ENCODE measurements at places on chromosomes 1 and 21.

DNA sequence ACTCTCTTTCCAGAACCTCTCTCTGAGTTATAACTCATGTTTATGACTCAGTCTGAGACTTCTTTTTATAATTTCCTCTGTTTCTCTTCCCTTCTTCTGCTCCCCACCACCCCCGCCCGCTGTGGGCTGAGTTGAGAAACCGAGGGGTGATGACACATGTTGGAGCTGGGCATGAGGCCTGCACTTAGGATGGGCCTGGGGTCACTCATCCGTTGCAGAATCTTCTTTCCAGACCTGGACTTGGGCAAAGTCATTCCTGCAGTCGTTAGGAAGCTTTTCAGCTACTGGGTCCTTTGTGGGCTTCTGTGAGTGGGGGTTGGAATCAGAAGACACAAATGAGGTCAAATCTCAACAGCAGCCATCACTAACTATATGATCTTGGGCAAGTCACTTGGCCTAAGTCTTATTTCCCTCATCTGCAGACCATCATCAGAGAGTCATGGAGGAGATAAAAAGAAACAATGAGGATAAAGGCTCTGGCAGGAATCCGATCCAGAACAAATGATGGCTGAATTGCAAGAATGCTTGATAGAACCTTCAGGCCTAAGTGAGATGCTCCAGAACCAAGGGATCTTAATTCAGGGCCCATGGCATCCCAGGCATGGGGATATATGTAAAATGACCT, 53.4 kb downstream of the RPS6KA1 start:
- DNase-seq: no peak

DNA sequence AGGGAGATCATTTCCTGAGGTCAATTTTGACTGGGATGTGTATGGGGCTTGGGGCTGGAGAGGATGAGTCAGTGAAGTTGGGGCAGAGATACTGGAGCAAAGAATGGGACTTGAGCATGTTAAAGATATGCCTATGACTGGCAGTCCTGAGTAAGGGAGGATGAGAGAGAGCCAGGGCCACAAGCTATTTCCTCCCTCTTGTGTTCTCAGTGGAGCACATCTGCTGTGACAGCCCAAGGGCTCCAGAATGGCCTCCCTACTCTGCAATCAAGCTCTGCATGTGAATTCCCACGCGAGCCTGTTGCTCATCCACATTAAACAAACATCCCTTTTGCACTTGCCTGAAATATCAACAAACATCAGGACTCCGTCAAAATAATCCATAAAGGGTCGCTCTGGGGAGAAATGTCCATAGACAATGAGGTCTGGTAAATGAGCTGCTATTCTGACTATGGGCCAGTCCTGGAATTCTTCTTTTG, 9.2 kb downstream of the ADCY10 start:
- DNase-seq: no peak

DNA sequence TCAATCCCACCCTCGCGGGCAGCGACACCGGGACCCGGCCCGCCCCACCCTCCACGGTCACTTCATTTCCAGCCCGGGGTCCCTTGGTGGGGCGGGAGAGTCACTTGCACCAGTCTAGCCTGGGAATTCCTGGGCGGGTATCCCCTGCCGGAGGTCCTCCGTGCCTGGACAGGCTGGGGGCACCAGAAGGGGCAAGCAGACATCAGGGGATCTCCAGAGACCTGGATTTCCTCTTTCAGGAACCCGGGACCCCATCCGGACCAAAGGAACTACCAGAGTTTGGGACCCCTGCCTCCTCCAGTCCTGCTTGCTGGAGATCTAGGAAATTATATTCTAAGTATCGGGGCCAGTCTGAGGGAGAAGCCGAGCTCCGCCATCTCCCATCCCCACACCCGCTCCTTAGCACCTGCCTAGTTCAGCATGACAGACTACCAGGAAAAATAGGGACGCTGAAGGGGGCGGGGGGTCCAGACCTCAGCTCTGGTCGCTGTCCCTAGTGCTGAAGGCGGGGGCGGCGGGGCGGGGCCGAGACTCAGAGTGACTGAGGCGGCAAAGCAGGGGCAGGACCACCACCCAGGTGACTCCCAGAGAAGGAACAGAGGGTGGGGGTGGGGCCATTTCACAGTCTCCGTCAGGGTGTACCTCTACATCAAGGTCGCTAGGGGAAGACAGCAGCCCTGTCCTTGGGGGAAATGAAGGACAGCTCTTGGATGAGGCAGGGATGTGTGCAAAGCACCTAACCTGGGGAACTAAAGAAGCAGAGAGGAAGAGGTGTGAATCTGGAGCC, 832 bp downstream of the HCN3 start:
- peak; percentile 57 for DNase-seq

GRCh38 chr1:165527251-165528007, 16.4 kb upstream of the LRRC52 start:
- DNase-seq: no peak

DNA sequence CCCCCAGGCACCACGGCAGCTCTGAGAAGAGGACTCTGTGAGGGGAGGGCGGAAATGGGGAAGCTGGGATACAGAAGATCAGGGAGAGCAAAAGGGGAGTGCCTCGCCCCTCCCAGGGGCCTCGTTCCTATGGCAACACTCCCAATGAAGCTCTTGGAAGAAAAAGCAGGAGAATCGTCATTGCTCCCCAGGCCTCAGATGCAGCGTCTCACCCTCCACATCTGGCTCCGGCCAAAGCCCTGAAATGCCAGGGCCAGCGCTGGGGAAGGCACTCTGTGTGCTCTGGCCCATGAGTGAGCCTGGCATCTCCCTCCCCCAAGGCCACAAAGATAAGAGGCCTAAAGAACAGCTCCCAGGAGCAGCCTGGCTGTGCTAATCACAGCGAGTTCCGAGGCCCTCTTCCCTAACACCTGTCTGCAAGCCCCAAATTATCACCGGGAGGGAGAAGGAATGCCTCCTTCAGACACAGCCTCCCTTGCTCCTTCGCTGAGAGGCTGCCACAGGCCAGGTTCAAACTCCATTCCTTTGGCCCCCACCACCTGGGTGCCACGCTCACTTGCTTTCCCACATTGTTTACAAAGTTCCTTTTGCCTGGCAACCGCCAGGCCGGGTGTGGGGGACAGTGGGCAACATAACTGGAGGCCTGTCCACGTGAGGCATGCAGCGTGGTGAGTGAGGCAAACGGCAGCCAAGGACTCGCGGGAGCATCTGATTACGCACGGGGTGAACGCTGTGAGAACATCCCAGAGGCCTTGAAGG, 27.8 kb downstream of the ECE1 start:
- DNase-seq: no peak

DNA sequence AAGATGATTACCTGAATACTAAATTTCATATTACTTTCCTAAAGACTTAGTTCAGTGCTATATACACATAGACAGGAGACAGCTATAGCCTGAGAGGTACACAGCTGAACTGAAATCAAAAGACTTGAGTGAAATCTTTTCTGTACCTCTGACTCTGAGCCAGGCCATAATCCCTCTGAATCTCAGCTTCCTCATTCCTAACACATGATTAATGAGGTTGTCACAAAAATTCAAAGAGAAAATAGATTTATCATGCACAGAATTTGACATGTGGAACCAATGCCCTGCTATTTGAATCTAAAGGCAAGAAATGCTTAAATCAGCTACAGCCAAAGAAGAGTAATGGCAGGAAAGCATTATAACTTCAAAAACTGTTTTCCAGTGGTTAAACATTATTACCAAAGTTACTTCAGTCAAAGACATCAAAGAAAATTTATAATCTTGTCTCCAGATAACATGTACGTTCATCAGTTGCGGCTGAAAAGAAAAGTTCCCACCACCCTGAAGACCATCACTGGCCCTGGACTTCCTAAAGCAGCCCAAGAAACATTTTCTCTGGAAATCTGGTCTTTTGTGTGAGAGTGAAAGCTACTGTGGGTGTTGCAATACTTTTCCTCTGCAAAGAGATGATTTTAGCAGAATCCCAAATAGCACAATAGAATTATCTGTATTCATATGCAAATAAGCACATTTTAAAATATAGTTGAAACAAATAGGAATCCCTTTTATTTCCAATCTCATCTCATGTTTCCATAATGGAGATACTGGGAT, 13.8 kb upstream of the ATP1A1 start:
- no peak for DNase-seq

- DNase-seq: no peak
Measured at GRCh38 chr1:197247465-197247864, 20.6 kb upstream of the CRB1 start.

- no peak for DNase-seq
Measured at GRCh38 chr1:213605732-213606131, 382.0 kb upstream of the PROX1 start.

- no peak for DNase-seq
Measured at GRCh38 chr1:245177071-245177900, 22.5 kb downstream of the KIF26B start.

DNA sequence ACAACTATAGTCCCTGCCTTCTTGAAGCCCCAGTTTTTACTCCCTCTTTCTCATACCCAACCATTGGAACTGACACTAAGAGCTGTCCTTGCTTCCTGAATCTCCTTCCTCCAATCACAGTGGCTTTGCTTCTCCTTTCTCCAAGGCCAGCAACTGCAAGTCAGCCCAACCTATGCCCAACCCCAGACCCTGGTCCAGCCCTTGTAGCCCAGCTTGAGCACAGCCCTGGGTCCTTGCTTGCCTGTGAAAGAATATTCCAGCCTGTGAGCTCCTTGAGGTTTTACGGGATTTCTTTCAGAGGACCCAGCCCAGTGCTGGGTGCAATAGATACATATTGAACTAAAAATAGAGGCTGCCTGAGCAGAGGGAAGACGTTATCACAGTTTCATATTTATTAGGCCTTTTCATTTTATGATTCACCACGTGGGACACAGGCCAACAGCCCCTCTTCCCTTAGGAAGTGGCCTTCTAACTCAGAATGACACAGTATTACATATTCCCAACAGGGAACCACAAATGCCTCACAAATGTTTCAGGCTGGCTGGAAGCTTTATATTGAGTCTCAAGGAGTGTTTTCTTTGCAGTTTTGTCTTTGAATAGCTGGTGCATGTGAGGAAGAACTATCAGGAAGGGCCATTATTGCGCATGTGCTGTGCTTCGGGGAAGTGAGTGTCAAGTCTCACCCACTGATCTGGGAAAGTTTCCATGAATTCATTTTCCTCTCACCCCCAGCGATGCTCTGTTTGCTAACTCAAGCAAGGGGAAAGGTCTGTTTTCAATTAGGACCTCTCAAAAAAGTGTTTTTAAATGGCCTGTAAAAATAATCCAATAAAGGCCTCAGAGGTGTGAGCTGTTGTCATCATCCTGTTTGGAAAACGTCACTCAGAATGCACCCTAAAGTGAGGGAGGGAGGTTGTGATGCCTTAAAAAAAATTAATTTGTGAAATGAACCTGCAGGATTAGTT, 92.3 kb upstream of the NFIA start:
- DNase-seq: no peak

DNA sequence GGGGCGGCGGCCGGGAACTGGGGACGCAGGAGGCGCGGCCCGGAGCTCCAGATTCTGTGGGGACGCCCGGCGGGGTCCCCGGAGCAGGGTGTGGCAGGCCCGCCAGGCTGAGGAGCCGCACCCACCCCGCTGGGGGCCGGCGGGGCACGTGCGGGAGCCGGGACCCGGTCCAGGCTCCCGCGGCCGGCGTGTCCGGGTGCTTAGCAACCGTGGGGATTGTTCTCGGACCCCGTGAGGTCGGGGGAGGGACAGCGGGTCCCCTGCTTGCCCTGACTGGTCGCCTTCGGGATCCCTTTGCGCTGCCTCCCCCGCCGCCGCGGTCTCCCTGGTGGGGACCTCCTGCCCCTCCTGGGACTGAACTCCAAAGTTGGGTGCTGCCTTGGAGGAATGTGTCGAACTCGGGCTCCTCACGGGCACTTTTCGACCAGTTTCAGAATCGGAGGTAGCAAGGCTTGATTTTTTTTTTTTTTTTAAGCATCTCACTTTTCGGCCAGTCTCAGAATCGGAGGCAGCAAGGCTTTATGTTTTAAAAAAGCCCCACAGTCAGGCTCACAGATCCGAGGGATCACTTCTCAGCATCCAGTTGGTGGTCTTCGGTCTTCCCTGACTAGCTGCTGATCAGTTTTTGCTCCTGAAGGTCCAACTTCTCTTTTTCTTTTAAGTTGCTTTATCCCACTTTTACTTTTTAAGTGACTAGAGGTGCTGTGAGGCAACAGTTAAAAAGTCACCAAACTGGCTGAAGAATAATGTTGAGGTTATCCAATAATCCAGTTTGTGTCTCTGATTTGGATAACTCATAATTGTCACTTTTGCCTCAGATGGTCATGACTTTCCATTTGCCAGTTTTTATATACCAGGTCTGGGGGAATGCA, 648 bp downstream of the FAM76A start:
- peak; percentile 7 for DNase-seq

DNA sequence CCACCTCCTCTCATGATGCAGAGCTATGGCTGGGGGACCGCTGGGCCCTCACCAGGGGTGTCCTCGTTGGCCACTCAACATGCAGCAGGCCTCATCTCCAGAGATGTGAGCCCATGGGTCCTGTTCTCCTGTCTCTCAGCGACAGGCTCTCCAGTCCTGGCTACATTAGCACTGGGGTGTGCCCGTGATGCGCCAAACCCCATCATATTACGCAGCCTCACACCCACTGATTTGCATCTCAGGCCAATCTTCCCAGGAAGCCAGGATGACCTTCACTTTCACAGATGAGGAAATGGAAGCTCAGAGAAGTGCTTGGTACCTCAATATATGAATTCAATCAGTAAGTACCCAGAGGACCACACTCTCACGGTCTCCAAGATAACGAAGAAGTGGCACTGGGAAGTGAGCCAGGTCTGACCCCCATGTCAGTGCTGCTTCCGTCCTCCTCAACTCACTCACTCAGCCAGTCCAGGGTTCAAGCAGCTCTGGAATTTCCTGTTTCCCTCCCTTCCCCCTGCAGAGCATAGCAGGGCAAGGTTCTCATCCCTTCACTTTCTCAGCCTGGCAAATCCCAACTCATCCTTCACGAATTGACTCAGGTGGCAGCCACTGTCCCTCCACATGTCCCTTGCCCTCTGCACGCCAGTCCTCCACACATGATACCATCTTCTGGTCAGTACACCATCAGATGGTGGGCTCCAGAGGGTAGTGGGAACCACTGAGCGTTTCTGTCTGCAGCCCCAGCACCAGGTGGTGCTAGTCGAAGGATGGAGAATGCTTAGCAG, 28.9 kb upstream of the EVA1B start:
- DNase-seq: no peak

DNA sequence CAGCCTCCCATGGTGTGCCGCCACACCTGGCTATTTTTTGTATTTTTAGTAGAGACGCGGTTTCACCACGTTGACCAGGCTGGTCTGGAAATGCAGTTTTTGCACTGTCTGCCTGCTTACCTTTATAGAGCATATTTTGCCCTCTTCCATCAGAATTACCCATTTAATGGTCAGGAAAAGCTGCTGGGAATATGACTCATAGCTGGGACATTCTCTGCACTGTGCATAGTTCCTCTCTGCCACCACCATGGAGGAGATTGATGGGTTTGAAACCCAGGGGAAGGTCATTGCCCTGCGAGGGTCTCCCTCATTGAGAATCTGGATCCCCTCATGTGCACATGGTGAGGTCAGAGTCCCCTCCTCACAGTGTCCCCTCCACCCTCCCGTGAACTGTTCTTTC, 32.1 kb downstream of the MX1 start:
- no peak for DNase-seq

DNA sequence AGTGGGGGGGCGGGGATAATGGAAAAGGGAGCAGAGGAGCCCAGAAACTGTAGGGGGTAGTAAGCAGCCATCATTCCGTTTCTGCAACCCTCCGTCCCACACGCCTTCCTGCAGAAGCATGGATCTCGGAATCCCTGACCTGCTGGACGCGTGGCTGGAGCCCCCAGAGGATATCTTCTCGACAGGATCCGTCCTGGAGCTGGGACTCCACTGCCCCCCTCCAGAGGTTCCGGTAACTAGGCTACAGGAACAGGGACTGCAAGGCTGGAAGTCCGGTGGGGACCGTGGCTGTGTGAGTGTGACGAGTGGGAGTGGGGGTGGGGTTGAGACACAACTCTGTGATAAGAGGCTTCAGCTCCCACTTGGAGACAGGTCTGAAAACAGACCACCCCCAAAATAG, 706 bp downstream of the CREB3L4 start:
- no peak for DNase-seq
